BJ (cell line): ENCODE measurements at places on chromosomes 2 and 18.

GRCh38 chr2:175180701-175181103 lies 808 bp downstream of the ATP5MC3 start:
- DNase-seq, result no peak

- DNase-seq, result no peak
Measured at GRCh38 chr2:206981739-206982340, 42.5 kb downstream of the CPO start.

DNA sequence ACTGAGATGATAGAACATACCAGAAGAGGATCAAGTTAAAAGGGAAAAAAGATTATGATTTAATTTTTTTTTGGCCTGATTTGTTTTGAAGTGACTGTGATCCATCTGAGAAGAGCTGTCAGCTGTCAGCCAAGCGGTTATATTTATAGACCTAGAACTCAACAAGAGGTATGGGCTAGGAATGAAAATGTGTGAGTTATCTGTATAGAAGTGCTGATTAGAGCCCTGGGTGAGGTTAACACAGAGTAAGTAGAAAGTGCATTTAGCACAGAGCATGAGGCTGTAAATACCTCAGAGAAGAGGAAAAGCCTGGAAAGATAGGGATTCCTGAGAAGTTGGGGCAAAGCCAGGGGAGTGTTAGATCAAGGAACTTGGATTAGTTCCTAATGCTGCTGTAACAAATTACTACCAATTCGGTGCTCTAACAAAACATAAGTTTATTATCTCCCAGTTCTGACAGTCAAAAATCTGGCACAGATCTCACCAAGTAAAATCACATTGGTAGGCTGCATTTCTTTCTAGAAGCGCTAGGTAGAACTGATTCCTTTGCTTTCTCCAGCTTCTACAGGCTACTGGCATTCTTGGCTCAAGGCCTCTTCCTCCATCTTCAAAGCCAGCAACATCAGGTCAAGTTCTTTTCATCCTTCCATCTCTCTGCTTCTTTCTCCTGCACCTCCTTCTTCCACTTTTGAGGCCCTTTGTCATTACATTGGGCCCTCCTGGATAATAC lies 197.4 kb upstream of the SPHKAP start:
- no peak for DNase-seq

DNA sequence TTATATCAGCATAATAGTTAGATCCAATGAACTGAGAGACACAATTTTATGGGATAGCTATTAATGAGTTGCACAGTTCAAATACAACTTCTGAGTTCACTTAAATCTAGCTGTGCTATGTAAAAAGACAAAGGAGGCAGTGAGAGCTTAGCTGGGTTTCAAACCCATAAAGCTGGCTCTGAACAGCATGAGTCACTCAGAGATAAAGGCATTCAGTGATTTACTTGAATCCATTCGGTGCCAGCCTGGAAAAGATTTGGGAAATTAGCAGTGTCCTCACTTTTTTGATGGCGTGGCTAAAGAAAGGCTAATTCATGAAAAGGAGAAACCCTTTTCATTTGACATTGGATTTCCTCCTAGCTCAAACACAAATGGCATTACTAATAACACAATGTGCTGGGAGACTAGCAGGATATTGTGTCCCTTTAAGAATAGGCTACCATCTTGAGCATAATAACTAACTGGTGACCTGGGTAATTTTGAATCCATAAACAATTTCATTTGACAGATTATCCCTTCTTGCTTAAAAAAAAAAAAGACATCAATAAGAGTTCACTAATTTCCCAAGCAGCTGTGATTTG lies 98.4 kb upstream of the NEUROD1 start:
- no peak for DNase-seq

GRCh38 chr2:24409171-24409570 lies 48.8 kb upstream of the ITSN2 start:
- DNase-seq, result no peak

- peak; percentile 91 for DNase-seq
Measured at GRCh38 chr2:162243294-162243693, at the start of gene FAP. TSS of gene FAP (minus strand) at chr2:162243445. CDS start at chr2:162243327, 118 bp downstream.

DNA sequence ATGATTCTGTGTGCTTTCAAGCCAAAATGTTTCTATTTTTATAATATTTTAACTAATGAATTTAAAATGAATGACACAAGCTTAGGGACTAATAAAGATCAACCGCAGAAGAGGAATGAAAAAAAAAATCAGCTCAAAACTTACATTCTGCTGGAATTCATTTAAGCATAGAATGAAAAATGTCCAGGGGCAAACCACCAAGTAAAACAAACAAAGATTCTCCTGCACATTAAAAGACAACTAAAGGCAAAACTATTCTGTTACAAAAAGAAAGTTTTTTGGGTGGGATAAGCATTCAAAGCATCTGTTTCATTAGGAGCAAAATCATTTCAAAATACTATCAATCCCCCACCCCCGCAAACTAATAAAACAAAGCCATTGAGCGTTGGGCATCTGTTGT lies 99.3 kb upstream of the SOX11 start:
- no peak for DNase-seq

GRCh38 chr2:7881063-7881462 lies 800.8 kb upstream of the ID2 start:
- no peak for DNase-seq

DNA sequence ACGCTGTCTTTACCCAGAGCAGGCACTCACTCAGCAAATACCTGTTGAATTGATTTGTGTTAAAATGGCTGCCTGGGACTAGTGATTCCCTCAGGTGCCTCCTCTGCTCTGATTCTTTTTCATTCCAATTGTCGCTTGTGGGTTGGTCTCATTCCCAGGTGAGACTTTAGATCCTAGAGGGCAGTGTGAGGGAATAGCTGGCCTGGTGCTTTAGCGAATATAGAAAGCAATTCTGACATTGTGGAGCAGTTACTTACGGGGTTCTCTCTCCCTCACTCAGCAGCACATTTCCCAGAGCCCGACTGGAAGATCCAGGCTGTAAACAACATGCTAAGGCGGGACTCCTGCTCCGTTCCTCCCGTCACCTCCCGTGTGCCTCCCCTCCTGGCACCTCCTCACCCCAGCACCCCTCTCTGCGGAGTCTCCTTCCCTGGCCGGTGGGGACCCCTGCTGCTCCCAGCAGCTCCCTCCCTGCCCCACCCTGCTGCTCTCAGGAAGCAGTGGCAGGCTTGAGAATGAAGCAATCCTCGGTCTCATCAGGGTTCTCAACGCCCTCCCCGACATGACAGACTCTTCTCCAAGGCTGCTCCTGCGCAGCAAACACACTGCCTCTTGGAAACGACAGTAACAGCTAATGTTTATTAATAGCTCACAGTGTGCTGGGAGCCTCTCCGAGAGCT lies 26.9 kb downstream of the CELF4 start:
- no peak for DNase-seq

- no peak for DNase-seq
Measured at GRCh38 chr18:48550101-48550729, 11.4 kb downstream of the CTIF start.

GRCh38 chr18:74906184-74906583 lies 302.8 kb downstream of the PTGR3 start:
- no peak for DNase-seq

GRCh38 chr18:13036622-13037320 lies 45.6 kb downstream of the CEP192 start:
- DNase-seq, result no peak

GRCh38 chr2:64133828-64134227 lies 10.4 kb downstream of the PELI1 start:
- DNase-seq, result no peak

DNA sequence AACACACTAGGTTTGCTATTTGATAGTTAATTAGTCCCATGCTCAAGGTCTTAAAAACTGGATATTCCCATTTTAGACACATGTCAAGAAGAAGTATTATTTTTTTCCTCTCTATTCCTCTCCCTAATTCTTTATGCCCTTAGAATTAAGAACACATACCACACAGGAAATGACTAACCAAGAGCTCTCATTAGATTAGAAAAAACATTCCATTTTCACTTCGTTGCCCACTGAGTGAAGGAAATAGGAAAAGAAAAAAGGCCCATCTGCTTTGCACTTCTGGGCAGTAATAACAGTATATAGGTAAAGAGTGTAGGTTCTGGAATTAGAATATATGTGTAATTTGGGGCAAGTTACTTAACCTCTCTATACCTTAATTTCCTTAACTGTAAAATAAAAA lies 26.9 kb downstream of the ACADL start:
- DNase-seq, result no peak

- no peak for DNase-seq
Measured at GRCh38 chr2:181252262-181253148, 204.7 kb upstream of the ITGA4 start.

DNA sequence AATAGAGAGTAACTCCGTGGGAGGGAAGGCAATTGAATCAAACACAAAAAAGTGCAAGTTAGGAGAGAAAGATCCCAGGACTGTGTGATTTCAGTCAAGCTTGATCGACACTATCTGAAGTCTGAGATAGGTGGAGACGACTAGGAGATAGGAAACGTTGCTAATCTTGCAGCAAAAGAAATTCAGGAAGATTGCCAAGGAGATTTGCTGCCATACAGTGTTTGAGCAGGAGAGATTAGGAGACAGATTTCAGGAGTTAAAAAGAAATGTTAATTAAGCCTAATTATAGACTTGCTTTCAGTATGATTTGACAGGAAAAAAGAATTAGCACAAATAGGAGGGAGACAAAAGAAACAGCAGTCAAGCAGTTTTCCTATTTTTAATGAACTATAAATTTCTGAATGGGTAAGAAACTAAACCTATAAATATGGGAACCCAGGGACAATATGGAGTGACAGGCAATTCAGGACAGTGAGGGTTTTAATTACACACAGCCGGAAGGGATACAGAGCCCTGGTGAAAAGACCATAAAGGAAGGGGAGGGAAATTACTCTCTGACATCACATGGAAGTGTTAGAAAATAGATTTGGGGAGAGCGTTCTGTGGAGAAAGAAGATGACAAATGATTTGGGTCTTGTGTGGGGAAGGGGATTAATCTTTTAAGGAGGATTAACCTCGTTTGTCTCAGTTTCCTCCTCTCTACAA lies 72.6 kb downstream of the SUCLG1 start:
- no peak for DNase-seq

DNA sequence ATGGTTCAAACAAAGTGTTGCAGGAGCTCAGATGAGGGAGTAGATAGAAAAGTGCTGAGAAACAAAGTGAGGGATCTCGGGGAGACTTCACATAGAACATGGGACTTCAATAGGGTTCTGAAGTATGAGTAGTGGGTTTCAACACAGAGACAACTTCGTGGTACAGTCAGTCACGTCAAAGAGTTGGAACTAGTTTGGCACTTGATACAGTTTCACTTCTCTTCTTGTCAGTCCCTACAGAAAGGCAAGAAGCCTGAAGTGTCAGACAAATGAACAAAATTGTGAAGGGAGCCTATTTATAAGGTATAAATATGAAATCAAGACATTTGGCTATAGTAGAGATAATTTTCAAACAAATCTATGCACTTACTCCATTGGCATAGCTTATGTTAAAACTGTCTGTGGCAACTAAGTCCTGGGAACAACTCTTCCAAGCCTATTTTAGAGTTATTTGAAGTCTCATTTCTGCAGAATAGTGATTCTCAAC lies 338.0 kb downstream of the TDRD15 start:
- DNase-seq, result no peak

DNA sequence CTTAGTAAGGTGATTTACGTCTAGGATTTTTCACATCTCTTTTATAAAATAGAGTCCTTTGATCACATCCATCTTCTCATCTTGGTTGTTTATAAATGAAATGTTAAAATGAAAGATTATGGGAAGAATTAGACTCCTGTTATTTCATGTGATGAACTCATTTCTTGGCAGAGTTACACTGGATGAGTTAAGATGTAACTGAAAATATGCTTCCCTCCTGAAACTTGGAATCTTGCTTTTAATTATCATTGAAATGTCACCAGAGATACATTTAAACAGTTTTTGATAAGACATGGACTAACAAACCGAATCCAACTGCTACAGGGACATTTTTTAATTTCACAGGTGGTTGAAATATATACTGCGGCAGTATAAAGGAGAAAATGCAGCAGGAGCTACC lies 274.0 kb downstream of the DLGAP1 start:
- no peak for DNase-seq

- DNase-seq, result no peak
Measured at GRCh38 chr18:9627642-9628041, 13.3 kb upstream of the PPP4R1 start.

DNA sequence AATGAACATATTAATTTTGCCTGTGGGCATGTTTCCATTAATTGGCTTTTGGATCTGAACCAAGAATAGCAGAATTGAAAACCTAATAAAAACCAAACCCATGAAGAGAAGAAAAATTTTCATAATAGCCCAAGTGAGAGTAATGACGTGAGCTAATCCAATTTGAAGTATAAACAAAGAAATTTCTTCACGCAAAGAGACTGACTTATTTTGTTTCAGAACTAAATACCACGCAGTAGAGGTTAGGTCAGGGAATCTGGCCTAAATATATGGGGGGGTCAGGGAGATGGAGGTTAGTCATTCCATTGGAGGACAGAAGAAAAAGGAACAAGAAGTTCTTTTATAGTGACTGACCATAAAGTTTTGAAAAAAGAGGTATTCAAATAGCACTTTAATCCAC lies 94.1 kb upstream of the CYP1B1 start:
- DNase-seq, result no peak

DNA sequence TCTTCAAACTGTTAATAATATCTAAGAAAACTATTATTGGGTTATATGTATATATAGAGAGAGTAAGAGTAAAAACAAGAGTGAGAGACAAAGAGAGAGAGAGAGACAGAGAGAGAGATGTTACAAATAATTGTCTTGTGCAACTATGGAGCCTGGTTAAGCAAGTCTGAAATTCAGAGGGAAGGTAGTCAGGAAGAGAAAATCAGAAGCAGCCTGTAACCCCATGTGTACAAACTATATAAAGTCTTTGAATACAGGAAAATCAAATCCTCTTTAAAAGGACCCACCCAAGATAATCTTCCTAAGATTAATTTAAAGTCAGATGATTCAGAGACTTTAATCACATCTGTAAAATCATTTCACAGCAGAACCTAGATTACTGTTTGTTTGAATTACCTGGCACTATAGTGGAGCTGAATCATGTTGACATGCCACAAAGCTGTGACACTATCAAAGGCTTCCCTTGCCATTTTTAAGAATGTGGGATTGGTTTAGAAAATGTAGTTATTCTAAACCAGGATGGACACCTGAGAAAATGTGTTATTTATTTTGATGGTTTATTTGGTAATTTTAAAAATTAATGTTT lies 301.7 kb upstream of the FSIP2 start:
- no peak for DNase-seq

DNA sequence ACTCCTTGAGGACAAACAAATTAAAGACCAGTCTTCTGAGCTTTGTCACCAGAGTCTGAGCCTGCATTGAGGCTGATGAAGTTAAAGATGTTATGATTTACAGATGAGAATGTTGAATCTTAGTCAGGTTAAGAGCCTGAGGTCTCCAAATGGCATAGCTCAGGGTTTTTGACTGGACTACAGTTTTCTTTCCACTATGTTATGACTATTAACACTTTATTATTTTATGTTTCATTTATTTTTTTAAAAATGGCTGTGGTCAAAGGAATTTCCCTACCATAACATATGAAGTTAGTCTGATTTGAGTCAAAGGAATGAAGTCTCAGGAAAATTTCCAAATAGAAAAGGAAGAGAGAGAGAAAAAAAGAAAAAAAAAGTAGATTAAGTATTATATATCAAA lies 39.7 kb upstream of the CWC22 start:
- no peak for DNase-seq

GRCh38 chr2:62398356-62398755 lies 107.6 kb downstream of the TMEM17 start:
- no peak for DNase-seq

- DNase-seq, result no peak
Measured at GRCh38 chr2:122519366-122519765, 763.9 kb downstream of the TSN start.

- DNase-seq, result no peak
Measured at GRCh38 chr2:240498171-240498957, 59.4 kb downstream of the ANKMY1 start.

- no peak for DNase-seq
Measured at GRCh38 chr2:147342329-147342728, 502.5 kb upstream of the ACVR2A start.
